ENCODE measurements at places on chromosomes 3 and 15.

DNA sequence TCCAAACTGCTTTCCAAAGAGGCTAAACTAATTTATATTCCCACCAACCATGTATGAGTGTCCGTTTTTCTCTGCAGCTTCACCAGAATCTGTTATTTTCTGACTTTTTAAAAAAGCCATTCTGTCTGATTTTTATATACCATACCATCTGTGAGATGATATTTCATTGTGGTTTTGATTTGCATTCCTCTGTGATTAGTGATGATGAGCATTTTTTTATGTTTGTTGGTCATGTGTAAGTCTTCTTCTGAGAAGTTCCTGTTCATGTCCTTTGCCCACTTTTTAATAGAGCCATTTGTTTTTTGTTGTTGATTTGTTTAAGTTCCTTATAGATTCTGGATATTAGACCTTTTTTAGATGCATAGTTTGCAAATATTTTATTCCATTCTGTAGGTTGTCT lies 179.4 kb upstream of the ALCAM start:
- no peak for DNase-seq

- DNase-seq = no peak
These were observed 40.5 kb downstream of the STT3B start for GRCh38 chr3:31573036-31573779.

GRCh38 chr3:53074761-53075742 lies 29.2 kb upstream of the SFMBT1 start:
- DNase-seq = no peak

GRCh38 chr3:189787632-189788031 lies 156.4 kb downstream of the TP63 start:
- no peak for DNase-seq

DNA sequence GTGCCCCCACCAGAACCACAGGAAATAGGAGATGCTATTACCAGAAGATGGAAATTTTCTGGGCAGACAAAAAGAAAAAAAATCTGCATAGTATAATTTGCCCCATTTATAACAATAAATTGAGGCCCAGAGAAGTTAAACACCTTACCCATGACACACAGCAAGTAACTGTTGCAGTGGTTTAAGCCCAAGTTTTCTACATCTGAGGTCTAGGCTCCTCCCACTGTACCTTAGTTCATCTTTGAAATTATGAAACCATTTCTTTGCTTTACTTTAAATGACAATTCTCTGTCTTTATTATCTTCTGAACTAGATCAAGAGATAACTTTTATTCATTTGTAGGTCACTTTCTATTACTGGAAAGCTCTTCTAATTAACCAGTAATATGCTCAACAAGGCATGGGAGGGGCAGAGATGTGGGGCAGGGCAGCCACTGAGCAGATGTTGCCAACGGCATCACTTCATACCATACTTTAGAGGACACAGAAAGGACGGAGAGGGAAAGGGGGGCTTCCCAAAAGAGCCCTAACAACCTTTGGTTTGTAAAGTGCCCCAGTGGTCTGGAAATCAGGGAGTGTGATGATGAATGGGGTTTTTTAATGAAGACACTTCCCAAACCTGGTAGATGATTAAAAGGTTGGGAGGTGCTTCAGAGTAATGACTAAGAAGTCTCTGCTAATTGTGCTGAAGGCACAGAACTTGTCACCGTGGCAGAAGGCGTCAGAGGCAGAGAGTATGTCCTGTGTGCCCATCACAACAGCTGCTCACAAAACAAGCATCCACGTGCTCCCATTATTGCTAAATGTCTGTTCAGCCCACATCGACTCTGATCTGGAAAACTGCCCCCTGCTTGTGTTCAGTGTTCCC lies 342.5 kb downstream of the SHQ1 start:
- DNase-seq = no peak

GRCh38 chr15:57652481-57652880 lies 54.0 kb upstream of the POLR2M start:
- DNase-seq = no peak

All from NCI-H1417 (cell line).